ENCODE measurements at places on chromosomes 1 and 21.

DNA sequence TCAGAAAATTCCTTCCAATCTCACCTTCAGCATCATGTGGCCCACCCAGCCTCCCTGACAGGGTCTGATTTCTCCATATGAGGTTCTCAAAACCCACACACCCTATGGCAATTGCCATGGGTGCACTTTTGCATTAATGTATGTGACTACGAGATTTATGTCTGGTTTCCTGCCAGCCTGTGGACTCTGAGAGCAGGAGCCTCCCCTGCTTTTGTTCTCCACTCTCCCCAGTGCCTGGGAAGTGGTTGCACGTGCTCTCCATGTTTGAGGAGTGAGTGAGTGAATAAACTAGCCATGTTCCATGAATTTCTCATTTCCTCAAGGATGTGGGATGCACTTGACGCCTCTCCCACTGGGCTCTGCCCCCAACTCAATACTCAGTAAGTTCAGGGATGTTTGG, 91.2 kb downstream of the ACTL8 start:
- no peak for DNase-seq

DNA sequence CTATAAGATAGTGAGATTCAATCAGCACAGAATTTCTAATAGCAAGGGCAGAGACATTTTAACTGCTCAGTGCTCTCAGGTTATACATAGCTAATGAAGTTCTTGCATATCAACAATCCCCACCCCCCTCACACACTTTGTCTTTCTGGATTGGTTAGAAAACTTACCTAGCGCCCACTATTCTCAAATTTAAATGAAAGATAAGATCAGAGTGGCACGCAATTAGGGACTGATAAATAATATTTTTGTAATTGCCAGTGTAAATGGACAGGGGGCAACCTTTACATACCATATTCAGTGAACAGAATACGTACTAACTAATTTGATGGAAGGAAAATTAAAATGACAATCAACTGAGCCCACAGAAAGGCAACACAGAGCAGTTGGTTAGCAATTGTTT, 11.7 kb downstream of the SELL start:
- DNase-seq: no peak

DNA sequence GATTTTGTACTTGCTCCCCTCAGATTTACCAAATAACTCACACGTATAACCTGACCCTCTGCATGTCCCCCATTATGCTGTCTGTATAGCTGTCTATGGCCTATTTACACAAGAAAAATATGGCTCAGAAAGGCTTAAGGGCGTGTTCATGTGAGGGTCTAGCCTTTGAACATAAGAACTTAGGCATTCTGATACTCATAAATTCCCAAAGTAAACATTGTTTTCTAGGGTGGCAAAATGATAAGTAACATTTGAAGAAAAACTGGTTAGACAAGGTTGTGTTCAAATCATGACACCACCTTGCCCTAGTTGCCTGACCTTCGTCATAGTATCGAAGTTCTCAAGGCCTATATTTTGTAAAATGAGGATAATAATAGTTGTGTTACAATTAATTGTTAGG, 394.6 kb downstream of the LRRIQ3 start:
- no peak for DNase-seq

- no peak for DNase-seq
Measured at GRCh38 chr21:25955646-25956045, 214.9 kb downstream of the APP start.

GRCh38 chr1:238624776-238625175, 734.1 kb upstream of the ZP4 start:
- no peak for DNase-seq

- DNase-seq: no peak
Measured at GRCh38 chr1:247273013-247273412, 17.1 kb downstream of the VN1R5 start.

- DNase-seq: peak; percentile 22
Measured at GRCh38 chr1:116218922-116219321, 107.7 kb downstream of the MAB21L3 start.

DNA sequence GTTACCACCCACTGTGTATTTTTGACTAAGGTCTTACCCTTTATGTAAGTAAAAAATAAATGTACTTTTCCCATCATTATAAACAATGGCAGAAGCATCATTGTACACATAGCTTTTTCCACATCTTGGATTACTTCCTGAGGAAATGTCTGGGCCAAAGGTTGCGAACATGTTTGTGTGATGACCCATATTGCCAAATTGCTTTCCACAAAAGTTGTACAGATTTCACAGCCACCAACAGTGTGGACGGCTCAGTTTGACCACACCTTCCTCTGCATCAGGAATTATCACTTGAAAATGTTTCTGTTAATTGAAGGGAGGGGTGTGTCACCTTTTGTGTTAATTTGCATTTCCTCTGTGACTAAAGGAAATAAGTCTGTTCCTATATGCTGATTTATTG, 25.7 kb downstream of the AKNAD1 start:
- no peak for DNase-seq

- DNase-seq: no peak
Measured at GRCh38 chr1:67733681-67734322, 48.8 kb downstream of the GADD45A start.

- DNase-seq: no peak
Measured at GRCh38 chr1:164991763-164992314, 364.7 kb downstream of the LMX1A start.

DNA sequence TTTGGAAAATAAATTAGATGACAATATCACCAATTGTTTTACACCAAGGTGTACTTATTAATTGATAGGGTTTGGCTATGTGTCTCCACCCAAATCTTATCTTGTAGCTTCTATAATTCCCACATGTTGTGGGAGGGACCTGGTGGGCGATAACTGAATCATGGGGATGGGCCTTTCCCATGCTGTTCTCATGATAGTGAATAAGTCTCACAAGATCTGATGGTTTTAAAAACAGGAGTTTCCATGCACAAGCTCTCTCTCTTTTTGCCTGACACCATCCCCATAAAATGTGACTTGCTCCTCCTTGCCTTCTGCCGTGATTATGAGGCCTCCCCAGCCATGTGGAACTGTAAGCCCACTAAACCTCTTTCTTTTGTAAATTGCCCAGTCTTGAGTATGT, 131.0 kb upstream of the LMO4 start:
- no peak for DNase-seq

DNA sequence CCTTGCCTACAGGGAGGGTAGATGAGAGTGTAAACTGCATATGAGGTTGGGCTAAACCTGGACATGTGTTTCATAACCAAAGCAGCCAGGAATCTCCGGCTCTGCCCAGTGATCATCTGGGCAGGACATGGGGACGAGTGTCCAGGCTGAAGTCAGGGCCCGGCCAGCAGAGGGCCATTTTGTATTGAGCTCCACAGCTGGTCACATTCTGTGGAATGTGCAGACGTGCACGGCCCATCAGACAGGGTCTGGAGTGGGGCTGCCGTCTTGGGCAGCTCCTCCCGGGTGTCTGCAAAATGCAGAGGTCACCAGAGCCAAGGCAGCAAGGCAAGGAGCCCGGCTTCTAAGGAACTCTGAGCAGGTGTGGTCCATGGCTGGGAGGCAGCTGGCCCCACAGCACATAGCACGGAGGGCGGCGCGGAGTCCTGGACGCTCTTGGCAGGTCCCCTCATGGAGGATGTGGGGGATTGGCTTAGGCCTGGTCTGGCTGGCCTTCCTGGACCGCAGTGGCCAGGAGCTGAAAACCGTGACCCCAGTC, 6.2 kb downstream of the LRRC3 start:
- no peak for DNase-seq

- no peak for DNase-seq
Measured at GRCh38 chr1:198455966-198456365, 84.5 kb downstream of the ATP6V1G3 start.

GRCh38 chr1:56137090-56137489, 442.3 kb downstream of the PLPP3 start:
- DNase-seq: no peak

DNA sequence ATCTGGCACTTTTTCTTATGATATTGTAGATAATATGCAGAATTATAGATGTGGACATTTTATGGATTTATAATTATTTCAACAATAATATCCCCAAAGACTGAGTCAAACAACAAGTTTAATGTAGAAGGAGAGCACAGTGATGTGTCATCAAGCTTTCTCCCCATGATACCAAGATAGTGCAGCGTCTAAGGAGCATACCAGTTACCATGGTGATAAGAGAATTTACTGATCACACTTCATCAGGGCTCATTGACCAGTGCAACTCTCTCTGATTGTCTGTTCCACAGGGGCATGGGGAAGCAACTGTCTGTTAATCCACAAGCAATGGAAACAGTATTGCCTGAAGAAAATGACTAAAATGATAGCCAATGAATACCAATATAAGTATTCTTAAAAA, 209.6 kb upstream of the DPYD start:
- no peak for DNase-seq

- no peak for DNase-seq
Measured at GRCh38 chr1:232911027-232911599, 39.3 kb upstream of the NTPCR start.

DNA sequence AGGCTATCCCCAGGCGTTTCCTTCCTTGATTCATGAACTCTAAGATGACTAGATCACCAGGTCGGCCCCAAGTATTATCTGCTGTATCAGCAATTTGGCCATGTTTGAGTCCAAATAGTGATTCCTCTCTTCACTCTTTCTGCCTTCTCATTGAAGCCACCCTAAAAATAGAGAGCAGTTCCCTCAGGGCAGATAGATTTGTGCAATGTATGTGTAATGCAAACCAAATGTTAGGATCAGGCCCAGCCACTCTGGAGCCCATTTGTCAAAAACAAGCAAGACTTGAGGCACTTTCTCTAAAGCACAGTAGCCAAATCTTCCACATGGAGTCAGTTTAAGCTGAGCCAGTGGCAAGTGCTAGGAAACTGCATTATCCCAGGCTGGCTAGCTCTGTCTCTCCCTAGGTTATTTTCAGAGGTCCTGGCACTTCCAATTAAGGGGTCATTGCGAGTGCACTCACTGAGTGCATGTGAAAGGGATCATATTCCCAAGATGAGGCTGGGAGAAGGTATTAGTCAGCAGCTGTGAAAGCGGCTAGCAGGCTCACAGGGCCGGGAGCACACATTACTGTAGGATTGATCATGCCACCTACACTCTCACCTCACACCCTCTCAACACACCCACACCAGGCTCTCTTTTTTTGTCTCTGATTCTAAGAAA, 97.9 kb upstream of the RAB3GAP2 start:
- DNase-seq: no peak

DNA sequence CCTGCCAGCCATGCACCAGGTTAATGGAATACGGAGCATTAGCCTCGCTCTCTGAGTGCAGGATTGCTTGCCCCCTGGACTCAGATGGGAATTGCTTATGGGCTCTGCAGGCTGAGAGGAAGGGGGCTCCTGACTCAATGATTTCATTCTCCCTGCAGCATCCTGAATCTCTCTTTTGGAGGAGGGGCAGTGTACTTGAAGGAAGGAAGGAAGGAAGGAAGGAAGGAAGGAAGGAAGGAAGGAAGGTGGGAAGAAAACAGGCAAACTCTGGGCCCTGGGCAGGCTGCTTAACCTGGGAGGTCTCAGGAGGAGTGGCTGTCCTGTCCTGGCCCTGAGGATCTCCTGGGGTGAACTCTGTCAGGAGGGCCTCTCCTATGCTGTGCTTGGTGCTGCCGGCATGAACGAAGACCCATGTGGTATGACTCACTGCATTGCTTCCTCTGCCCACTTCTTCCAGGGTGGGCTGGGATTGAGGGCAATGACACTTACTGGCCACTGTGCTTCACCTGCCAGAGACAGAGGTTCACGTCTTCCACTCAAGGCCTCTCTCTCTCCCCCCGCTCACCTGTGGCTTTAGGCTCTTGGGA, 257.1 kb upstream of the CSF3R start:
- DNase-seq: no peak

GRCh38 chr1:214233856-214234634, 46.9 kb upstream of the SMYD2 start:
- peak; percentile 77 for DNase-seq

- DNase-seq: no peak
Measured at GRCh38 chr1:60692031-60692430, 390.3 kb upstream of the NFIA start.

DNA sequence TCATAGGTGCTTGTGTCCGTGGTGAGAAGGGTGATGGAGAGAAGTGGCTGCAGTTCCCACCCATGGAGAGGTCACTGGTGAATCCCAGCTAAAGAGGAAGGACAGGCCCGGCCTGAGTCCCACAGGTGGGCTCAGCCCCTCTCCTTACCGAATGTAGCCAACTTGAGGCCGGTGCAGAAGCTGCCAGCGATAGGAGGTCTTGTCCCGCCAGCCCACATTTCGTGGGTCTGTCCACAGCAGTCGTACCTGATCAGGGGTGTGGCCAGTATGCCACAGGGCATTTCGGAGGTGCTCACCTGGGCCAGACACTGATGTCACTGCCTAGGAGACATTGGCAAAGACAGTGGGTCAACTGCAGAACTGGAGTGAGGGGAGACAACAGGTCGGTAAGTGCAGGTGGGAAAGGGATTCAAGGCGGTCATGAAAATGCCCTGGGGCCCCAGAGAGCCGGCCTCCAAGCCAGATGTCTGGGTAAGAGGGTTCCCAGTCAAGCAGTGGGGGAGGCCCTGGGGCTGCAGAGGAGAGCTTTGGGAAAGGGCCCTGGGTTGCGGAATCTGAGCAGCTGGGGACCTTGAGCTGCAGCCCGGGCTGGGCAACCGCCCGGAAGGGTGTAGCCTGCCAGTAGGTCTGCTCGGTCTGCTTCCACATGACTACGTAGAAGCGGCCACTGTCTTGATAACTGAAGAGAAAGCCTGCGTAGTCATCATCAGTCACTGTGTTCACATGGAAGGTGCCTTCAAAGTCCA, 10.6 kb downstream of the THBS3 start:
- no peak for DNase-seq

DNA sequence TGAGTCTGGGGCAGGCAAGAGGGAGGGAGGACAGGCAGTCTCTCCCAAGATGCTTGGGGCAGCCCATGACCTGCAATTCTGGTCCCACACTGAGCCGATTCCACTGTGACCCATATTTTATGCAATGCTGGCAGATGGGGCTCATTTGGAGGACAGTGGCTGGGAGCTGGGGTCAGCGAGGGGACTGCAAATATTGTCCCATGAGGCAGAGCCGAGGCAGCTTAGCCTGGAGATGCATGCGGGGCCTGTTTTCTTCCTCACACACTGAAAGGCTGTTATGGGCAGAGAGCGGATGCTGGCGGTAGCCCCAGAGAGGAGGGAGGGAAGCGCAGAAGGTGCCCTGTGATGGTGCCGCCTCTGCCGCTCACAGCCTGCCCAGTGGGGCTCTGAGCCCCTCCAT, 128.5 kb upstream of the POU3F1 start:
- no peak for DNase-seq

DNA sequence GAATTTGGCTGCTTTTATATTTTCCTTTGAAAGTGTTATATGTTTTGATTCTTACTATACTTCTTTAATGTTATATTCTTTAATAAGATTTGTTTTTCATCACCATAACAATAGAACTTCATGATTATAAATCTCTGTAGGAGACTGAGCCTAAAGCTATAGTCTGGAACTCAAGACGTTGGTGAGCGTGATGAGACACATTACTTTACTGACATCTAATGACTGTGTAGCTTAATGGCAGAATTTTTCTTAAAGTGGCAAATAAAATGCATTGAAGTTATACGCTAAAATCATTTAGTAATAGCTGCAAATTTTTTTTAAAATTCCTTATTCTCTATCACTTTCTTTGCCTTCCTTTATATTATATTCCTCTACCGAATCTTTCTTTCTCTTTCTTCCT, 56.1 kb upstream of the HAO2 start:
- DNase-seq: no peak
